ENCODE measurements at places on chromosomes 12 and 14.

- no peak for DNase-seq
Measured at GRCh38 chr12:62306569-62307530, 46.6 kb downstream of the USP15 start.

- DNase-seq, result no peak
Measured at GRCh38 chr12:103392722-103393121, 103.0 kb downstream of the C12orf42 start.

- DNase-seq, result no peak
Measured at GRCh38 chr12:124750787-124751471, 112.7 kb downstream of the SCARB1 start.

DNA sequence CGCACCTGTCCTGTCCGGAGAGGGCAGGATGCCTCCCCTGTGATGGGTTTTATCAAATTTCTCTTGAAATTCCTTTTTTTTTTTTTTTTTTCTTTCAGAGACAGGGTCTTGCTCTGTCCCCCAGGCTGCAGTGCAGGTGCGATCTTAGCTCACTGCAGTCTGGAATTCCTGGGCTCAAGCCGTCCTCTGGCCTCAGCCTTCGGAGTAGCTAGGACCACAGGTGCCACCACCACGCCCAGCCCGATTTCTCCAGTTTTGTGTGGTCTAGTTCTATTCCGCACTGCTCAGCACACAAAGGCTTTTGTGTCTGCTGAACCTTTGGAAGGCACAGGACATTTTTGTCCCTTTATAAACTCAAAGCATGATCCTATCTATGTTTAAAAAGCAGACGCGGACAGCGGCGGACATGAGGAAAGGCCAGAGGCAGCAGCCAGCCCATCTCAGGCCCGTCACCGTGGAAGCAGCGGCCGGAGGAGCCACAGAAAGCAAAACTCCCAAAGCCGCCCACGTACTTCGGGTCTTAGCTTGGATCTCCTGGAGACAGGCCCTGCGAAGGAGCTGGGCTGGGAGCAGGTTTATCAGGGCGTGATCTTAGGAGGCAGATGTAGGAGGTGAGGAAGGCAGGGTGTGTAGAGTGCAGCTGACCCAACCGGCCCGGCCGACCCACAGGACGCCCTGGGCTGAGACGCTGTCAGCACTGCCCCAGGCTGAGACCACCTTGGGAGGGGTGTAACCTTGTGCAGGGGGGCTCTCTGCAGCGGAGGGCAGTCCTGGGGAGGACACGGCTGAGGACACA, 30.9 kb upstream of the FBRSL1 start:
- DNase-seq, result no peak

GRCh38 chr12:14960548-14961465, 594 bp downstream of the ARHGDIB start:
- DNase-seq, result no peak
